Cardiac fibroblast (primary cell): ENCODE measurements at places on chromosomes 6 and 20.
A peak's percentile ranks its signal among the peaks of the same experiment; 100 is the strongest.

- no peak for DNase-seq
These were observed 44.4 kb upstream of the TRAF3IP2 start for GRCh38 chr6:111650049-111650448.

DNA sequence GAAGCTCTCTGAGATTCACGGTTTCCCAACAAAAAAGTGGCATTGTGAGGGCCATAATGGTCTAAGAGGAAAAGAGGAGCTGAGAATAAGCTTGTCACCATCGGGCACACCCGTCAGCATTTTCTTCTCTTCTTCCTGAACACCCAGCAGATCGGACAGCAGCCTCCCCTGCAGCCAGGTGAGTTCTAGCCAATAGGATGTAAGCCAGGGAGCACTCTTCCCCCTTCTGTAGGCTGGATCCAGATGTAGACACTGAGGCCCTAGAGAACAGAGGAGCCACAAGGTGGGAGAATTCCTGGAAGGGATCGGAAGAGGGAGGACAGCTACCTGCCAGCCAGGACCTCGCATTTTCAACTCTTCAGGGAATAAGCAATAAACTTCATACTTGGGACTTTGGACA is 228.0 kb downstream of the SYNDIG1 start:
- no peak for DNase-seq

- DNase-seq, result no peak
These were observed 20.0 kb downstream of the CD164 start for GRCh38 chr6:109362102-109362884.

DNA sequence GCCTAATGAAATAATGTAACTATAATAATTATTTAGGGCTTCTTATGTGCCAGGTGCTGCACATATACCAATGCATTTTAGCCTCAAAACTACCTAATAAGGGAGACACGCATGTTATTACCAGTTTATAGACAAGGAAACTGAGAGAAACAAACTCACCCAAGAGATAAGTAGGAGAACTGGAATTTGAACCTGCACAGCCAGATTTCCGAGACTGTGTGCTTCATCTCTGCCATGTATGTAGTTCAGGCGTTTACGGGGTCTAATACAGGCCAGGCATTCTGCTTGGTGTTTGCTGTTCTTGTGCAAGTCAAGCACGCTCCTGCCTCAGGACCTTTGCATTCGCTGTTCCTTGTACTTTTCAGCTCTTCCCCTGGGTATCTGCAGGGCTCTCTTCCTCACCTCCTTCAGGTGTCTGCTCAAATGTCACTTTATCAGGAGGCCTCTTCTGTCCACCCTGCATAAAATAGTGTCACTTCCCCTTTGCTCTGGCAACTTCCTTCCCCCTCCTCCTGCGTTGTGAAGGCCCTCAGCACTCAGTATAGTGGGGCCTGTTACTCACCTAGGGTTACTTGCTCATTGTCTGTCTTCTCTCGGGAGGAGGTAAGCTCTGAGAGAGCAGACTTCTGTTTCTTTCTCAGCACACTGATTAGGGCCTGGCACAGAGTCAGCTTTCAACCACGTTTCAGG is 6.1 kb upstream of the NSFL1C start:
- no peak for DNase-seq

DNA sequence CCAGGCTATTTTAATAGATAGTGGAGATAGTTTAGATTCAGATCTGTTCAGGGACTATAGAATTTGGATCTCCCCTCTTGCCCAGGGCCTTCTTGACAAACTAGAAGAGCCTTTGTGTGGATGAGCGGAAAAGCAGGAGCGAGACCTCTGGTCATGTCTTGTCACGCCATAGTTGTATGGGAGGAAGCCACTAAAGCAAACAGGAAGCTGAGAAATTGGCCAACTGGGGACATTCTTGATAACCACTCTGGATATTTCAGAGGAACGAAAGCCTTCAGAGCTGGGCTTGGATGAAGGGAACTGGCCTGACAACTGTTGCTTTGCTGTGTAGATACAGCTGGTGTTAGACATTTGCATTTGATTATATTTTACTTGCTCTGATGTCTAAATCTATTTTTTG is 54.1 kb upstream of the EXOC2 start:
- no peak for DNase-seq

GRCh38 chr20:13101706-13102105 is 92.9 kb downstream of the SPTLC3 start:
- peak; percentile 29 for DNase-seq

DNA sequence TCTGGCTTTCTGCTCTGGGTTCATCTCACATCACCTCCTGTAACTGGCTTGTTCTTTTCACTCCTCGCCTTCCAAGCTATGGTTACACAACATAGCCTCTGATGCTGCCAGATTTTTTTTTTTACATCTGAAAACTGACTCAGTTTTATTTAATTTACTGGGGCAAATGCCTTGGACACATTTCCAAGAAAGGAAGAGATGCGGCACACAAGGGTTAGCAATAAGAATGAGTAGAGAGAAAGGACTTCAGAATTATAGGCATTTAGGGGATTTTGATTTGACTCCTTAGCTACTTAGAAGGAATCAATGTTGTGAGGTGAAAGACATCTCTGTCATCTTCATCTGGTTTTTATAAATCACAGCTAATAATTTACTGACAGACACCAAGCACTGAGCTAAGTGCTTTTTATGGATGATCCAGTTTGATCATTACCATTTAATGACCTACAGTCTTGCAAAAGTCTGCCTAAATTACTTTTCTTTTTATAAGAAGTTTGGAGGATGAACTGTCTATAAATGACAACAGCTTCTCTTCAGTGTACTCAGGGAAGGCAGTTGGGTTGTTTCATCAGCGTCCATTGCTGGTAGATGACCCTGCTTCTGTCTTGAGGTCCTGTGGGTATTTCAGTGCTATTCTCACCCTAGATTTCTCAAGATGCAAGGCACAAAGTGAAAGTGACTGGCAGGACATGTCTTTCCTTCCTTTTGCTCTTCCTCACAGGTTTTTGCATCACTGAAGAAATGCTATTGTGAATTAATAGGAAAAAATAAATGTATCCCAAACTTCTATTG is 31.1 kb downstream of the LAMA4 start:
- DNase-seq, result peak; percentile 94

DNA sequence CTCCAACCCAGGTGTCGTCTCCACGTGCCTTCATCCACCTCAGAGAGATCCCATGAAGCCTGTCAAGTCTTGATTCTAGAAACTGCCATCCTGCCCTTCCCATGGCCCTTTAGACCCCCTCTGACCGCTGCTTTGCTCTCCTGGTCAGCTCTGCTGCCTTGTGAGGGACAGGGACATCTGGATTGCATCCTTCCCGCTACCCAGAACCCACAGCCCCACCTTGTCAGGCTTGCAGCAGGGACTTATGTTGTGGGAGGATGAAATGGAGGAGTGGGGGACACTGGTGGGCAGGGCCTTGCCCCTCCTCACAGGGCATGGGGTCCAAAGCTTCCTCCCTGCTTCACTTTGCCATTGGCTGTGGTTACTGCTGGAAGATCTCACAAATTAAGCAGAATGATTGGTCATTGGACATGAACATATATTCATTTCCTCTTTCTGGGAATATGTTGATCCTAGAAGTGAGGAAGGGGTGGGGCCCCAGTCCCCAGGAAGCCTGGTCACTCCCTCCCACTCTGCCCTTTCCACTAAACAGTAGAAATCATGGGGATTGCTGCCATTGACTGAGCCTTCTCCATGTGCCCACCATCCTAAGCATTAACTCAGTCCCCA is 4.5 kb downstream of the GLP1R start:
- DNase-seq, result no peak

- no peak for DNase-seq
These were observed 53.0 kb downstream of the TNFAIP3 start for GRCh38 chr6:137919837-137920730.

GRCh38 chr6:131854803-131855202 is 47.0 kb downstream of the ENPP1 start:
- no peak for DNase-seq

DNA sequence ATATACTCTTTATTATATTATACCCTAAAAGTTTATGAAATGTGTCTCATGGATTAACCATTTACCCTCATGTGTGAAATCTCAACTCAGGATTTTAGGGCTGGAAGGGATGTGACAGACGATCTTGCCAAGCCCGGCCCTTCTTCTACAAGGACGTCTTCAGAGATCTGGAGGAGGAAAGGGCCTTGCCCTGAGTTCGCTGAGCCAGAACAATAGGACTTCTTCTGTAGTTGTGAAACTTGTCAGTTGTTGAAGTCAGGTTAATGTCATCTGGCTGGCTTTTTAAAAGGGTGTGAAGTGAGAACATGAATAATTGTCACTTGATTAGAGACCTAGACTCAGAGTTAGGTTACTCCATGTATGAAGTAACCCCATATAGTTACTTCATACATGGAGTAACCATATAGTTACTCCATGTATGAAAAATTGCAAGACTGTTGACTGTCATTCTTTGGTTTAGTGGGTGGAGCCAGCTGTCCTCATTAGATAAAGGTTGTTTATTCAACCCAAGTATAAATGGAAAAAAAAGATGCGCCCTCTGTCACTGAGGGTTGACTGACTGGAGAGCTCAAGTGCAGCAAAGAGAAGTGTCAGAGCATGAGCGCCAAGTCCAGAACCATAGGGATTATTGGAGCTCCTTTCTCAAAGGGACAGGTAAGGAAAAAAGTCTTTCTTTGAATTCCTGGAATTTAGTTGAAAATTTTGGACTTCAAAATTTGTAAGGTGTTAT is at the start of gene ARG1:
ARG1 (plus strand) TSS at position 541 of the 730 bp plus-strand sequence; CDS start at position 598, 57 bp downstream.
- no peak for DNase-seq

DNA sequence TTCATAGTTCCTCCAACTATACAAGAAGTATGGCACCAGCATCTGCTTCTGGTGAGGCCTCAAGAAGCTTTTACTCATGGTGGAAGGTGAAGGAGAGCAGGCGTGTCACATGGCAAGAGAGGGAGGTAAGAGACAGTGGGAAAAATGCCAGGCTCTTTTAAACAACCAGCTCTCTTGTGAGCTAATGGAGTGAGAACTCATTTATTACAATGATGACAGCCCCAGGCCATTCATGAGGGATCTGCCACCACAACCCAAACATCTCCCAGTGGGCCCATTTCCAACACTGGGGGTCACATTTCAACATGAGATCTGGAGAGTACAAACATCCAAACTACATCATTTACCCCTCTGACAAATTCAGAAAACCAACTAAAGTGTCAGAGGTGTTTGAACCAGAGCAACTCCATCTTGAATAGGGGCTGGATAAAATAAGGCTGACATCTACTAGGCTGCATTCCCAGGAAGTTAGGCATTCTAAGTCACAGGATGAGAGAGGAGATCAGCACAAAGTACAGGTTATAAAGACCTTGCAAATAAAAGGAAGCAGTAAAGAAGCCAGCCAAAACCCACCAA is 2.2 kb upstream of the UBD start:
- no peak for DNase-seq

- no peak for DNase-seq
These were observed 43.7 kb upstream of the PMEPA1 start for GRCh38 chr20:57753332-57754164.

DNA sequence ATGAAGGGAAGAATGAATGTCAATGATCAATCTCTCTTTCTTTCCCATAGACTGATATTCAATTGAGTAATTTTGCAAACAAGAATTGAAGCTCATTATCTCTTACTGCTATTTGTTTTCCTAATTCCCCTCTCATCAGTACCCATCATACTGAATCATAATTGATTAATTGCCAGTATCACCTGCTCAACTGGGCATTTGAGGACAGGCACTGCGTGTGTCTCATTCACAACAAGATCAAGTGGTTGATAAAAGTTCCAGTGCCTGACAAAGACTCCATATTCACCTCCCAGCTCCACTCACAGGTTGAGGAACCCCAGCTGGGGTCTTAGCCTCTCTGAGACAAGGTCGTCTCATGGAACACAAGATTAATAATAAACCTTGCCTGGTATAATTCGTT is 67.7 kb downstream of the BCAS1 start:
- no peak for DNase-seq
